ENCODE measurements at places on chromosomes 6 and 20.

DNA sequence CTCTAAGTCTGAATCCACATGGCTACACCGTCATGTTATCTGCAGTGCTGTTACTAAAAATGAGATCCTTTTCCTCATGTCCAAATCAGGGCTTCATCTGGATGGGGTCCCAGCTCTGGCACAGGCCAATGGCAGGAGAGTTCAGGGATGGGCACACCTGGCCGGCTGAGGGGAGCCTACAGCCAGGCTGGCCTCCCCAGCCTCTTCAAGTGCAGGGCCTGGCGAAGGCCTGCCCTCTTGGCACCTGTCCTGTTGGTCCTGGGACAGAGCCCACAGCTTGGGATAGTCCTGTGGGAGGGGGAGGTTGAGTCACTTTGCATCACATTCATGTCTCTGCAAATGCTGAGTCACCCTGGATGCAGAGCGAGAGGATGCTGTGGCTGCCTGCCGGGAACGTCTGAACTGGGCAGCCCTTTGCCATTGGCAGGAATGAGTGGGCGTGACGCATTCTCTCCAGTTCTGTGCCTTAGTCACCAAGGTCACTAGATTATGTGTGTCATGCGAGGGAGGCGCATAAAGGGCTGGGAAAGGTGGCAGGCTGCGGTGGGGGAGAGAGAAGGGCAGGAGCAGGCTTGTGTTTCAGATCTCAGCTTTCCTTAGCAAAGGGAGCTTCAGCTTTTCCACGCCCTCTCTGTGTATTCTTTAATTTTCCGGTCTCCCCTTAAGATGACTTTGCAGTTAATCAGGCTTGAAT lies 223.2 kb upstream of the ECI2 start:
- peak; percentile 84 for DNase-seq

DNA sequence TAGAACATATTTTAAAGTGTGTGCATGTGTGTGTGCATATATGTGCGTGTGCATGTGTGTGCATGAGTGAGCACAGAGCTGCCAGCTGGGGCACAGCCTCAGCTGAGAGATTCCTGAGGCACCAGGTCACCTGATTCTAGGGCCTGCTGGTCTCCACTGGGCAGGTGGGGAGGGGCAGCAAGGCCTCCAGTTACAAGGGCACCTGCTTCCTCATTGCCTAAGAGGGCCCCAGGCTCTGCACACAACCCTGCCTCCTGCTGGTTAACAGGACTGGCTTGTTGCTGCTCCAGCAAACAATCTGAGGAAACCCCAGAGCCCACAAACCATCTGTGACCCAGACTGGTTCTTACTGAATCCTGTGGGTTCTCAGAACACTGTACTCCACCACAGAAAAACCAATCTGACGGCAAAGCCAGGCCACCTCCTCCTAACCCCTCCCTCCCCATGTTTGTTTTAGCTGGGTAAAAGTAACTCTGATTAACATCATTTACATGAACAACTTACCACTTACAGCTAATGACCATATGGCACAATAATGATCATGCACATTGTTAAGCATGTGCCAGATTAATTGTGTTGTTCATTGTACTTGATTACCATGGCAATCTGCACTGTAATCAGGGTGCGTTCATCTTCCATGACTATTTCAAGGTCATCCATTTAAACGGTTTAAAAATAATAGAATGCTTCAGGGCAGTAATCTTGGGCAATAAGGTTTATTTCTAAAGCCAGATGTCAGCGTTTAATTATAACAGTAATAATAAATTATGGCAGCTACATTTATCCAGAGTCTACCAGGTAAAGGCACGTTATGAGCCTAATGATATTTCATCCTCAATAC lies 23.1 kb upstream of the UBE2J1 start:
- DNase-seq, result peak; percentile 86

DNA sequence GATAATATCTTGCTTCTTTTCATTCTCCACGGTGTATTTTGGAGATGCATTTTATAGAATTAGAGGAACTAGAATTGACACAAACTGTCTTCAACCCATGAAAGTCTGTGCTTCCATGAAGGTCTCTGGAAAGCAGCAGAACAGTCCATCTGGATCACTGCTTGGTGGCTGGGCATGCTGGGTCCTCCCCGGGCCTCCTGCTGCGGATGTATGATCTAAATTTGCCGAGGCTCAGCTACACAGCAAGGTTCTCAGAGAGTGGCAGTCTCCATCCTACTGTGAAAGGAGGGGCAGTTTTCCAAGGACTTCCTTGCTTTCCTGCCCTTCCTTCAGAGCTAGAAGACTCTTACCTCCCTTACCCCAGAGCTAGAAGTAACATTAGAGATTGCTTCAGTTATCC lies 15.1 kb downstream of the PKIG start:
- no peak for DNase-seq

GRCh38 chr6:4946521-4946920 lies 57.3 kb downstream of the RPP40 start:
- DNase-seq, result no peak

DNA sequence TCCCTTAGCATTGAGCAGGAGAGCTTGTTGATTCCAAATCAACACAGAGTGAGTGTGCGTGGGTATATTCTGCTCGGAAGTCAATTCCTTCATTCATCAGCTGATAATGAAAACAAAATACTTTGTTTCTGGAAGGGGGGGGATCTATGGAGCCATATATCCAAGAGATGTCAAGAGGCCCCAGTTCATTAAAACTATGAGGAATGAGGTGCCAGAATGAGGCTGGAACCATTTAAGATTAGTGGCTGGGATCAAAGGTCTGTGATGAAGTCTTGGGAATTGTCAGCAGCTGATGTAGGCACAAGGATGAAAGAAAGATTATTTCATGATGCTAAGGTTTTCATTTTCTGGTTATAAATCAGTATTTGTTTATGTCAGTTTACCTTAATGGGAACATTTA lies 30.5 kb upstream of the PLEKHG1 start:
- DNase-seq, result no peak

DNA sequence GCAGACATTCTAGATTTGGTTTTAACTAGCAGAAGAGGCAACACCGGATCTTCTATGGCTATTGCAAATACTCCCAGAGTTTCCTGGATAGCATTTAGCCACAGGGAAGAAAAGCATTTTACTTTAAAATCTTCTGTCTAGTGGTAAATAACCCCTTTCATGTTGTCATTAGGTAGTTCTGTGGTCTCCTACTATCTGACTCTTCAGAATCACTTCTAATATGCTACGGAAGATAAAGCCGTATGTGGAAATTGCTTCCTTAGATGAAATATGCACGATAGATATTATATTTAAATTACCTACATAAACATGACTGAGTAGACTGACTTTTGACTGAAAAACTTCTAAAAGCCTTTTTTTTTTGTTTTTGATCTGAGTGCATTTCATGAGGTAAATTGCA lies 759 bp downstream of the CRISP3 start:
- no peak for DNase-seq

- no peak for DNase-seq
Measured at GRCh38 chr20:4017051-4017712, 1.8 kb upstream of the RNF24 start.

- no peak for DNase-seq
Measured at GRCh38 chr20:11936157-11936556, 18.5 kb downstream of the BTBD3 start.

- DNase-seq, result no peak
Measured at GRCh38 chr6:52788478-52788877, 15.1 kb downstream of the GSTA1 start.

- DNase-seq, result no peak
Measured at GRCh38 chr20:37280403-37280802, 9.1 kb upstream of the MANBAL start.

DNA sequence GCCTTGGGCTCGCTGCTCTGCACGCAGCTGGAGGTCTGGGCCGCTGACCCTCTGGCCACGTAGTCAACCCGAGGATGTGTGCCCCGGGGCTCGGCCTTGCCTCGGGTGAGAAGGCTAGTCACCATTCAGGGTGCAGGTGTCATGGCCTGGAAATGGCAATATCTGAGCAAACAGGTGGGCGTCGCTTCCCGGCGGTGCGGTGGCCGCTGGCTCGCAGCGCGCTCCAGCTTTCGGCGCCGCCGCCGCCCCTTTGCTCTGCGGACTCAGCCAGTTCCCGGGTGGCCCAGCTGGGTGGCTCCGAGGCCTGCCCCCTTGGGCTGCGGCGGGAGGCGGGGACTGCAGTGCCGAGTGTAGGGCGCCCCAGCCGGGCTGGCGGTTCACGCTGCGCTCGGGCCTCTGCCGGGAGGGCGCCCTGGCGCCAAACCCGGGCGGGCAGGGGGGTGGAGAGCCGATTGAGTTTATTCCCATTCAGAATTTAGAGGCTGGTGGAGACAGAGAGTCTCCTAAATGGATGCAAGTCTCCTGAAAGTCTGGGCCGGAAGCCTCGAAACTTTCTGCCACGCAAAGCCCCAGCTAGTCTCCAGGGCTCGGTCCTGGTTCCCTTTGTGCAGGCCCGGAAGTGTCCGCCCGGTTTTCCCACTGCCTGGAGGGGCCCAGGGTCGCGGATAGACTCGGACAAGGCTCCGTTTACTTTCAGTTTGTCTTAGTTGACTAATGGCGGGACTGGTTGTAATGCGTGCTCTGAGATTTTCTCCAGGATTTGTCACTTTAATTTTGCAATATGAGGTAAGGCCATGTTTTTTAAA lies 11.3 kb upstream of the TFAP2A start:
- no peak for DNase-seq

- no peak for DNase-seq
Measured at GRCh38 chr20:56815796-56816195, 186.7 kb downstream of the TFAP2C start.

- no peak for DNase-seq
Measured at GRCh38 chr6:70277470-70277869, 25.4 kb downstream of the COL9A1 start.

DNA sequence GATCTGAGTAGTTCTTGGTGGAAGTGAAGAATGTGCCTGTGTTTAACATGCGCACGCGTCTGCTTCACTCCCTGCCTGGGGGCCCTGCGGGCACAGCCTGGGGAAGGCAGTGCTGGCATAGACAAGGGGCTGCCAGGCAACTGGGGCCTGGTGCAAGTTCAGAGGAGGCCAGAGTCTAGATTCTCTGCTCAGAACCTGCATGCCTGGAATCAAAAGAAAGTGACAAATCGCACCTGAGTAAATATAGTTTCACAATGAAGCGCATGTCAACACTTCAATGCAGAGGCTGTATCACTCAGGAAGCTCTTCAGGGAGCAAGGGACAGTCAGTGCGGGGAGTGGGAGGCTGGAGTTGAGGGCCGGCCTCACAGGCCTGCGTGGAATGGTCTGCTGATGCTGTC lies 24.2 kb upstream of the PPP1R14C start:
- DNase-seq, result peak; percentile 62

GRCh38 chr20:48877304-48877703 lies 44.2 kb upstream of the ARFGEF2 start:
- DNase-seq, result no peak

DNA sequence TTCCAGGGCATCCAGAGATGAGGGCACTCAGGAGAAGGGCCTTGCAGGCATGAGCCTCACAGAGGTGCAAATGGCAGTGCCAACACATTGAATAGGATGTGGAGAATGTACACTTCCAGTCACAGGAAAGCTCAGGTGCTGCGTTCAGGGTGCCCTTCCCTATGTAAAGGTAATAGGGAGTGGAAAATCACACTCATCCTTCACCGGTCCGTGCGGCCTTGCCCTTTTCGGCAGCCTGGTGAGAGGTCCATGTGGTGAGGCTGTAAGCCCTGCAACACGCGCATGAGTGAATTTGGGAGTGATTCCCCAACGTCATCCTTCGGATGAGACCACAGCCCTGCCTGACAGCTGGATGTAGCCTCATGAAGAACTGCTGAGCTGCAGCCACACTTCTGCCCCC lies 43.0 kb upstream of the RPS6KA2 start:
- no peak for DNase-seq

GRCh38 chr6:159086033-159086618 lies 41.3 kb upstream of the TAGAP start:
- DNase-seq, result no peak

GRCh38 chr6:166640342-166641043 lies 13.4 kb upstream of the RPS6KA2 start:
- DNase-seq, result no peak

GRCh38 chr6:109690373-109690736 lies 647 bp downstream of the AK9 start:
- peak; percentile 79 for DNase-seq

- DNase-seq, result no peak
Measured at GRCh38 chr6:158769771-158770432, 49.3 kb downstream of the EZR start.

- no peak for DNase-seq
Measured at GRCh38 chr20:39773380-39774000, 811.3 kb downstream of the DHX35 start.

DNA sequence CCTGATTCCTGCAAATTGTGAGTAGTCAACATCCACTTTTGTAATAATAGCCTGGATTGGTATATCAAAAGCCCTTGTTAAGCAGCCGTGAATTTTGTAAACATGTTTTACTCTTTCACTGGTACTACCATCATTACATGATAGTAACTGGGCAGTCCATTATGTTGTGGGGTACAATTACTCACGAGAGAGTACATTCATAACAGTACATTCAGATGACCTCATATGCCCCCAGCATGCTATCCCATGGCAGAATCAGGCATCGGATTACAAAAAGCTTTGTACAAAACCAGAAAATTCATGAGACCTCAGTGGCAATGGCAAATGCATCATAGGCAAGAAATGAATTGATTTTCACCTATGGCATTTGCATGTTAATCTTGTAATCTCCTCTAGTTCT lies 166.2 kb downstream of the EPM2A start:
- DNase-seq, result no peak

DNA sequence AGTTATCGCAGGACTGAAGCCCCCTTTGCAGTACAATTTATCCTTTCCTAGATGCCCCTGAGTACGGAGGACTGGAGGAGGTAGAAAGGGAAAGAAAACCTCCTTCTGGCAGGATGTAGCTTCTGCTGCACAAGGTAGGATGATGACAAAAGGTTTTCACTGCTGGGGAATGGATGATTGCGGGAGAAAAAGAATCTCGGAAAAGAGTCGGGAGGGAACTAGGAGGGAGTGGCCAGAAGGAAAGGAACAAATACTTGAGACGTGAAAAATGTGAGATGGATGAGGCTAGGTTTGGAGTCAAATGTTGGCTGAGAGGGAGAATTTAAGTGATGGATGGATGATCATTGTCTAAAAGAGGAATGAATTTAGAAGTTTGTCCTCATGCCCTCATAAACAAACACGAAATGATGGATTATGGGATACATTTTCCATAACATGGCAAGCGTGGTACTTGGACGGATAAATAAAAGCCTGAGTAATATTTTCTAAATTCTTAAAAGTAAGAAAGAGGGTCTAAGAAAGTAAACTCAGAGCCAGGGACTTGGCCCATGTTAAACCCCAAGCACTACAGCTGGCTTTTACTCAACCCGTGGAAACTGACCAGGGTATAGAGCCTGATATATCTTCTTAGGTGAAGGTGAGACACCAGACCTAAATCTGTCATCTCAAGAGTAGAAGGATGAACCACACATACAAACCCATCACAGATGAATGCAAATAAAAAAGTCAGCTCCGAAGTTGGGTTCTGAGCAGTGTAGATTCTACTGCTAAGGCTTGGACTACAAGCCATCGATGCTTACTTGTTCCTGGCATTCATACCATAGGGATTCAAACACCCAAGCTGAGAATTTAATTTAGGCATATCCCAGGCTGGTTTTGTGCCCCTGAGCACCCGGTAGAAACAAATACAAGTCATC lies 72.4 kb downstream of the HFE start:
- peak; percentile 65 for DNase-seq

GRCh38 chr6:127592964-127593363 lies 16.0 kb downstream of the C6orf58 start:
- DNase-seq, result no peak

All from large intestine (tissue), 12 donors.